ENCODE measurements at places on chromosomes 2 and 18.
A peak's percentile ranks its signal among the peaks of the same experiment; 100 is the strongest.

GRCh38 chr2:62178741-62179271 lies 17.1 kb upstream of the B3GNT2 start:
- DNase-seq, result peak; percentile 4

DNA sequence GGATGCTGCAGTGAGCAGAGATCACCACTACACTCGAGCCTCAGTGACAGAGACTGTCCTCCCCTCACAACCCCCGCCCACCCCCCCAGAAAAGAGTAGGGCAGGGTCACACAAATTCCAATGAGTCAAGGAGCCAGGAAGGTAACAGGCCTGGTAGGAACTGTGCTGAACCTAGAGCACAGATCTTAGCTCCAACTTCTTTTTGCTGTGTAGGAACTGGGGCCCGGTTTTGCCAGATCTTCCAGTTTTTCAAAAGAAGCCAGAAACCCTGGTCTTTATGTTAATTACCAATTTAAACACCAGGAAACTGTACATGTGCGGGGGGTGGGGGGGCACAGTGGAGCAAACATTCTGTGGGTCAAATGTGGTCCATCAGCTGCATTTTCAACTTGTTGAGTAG lies 71.0 kb downstream of the PRPF40A start:
- no peak for DNase-seq

DNA sequence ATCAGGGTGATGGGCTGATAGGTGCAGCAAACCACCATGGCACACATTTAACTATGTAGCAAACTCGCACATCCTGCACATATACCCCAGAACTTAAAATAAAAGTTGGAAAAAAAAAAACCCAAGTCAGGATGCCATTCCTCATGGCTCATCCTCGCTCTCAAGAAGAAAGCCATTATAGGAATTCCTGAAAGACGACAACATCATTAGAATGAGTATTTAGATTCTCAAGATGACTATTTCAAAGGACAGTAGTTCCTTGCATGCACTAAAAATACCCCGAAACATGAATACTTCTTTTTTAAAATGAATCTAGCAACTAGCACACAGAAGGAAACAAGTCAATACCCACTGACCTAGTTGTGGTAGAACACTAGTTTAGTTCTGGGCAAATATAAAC lies 285.8 kb upstream of the REV1 start:
- no peak for DNase-seq

GRCh38 chr2:76157531-76157930 lies 446.8 kb upstream of the GCFC2 start:
- DNase-seq, result no peak

GRCh38 chr2:62457556-62457955 lies 48.4 kb downstream of the TMEM17 start:
- DNase-seq, result no peak

DNA sequence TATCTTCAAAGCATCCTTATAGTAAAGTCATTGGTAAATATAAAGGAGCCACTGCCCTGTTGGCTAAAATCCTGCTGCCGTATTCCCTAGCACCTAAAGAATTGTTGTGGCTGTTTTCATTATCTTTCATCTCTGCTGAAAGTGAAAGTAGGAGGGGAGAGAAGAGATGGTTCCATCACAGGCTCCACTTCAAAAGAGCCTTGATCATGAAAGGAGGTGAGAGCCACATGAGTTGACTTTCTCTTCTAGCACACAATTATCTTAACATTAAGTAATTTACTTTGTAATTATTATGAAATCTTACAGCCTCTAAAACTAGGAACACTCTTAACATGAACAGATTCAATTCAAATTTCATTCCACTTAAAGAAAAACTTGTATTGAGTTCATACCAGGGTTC lies 1050.9 kb upstream of the LRRTM1 start:
- no peak for DNase-seq

DNA sequence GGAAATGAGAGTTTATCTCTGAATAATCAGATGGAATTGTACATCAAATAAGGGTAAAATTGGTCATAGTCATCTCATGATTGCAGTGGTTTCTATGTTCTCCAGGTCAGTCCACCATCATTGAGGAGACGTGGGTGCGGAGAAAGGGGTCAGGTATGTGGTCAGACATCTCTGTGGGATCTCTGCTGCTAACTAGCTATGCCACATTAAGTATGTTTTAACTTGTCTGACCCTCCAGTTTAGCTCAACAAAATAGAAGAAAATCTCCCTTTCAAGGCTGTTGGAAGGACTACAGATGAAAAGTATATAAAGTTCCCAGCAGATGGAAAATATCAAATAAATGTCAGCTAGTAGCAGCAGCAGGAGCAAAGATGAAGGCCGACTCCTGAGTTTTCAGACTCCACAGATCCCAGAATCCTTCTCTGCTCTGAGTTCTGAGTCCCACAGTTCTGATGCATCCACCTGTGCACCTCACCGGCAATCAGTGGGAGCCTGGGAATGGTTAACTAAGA lies 106.6 kb upstream of the CYP1B1 start:
- no peak for DNase-seq

GRCh38 chr2:214203744-214204289 lies 207.0 kb upstream of the VWC2L start:
- DNase-seq, result no peak

- peak; percentile 79 for DNase-seq
Measured at GRCh38 chr18:12048010-12048826, 45.4 kb upstream of the ANKRD62 start.

All from osteocyte (in vitro differentiated cells).